ENCODE measurements at places on chromosomes 6 and 20.

DNA sequence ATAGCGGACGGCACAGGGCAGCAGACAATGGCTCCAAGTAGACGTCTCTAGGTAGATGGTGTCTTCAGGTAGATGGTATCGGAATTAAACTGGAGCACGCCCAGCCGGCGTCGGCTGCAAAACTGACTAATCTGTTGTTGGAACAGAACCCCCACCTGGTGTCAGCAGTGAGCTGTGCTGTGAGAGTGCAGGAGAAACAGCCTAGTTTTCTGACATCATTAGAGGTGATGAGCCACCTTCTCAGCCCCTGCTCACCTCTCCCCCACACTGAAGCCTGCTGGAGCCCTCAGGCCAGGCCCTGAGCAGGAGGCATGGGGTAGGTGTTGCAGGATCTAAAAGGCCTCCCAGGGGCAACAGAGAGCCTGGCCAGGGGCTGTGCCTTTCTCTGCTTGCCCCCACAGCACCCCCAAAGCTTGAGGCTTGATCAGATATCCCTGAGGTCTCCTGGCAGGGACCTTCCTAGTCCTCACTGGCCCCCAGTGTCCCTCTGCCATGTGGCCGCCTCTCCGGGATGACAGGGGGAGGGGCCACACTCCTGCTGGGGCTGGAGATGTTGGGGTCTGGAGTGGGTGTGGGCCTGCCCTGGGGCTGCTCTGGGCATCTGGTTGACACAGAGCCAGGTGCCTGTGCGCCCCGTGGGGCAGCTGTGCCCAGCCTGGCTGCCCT, 6.9 kb upstream of the HELZ2 start:
- no peak for DNase-seq
- H3K36me3 ChIP-seq: no peaks in the 10 kb centered on the region
- peaks cover 5% of the 10 kb centered on the region for H3K4me1 ChIP-seq
- H3K4me3 ChIP-seq: no peak overlapping the region
- no peaks in the 10 kb centered on the region for H3K27me3 ChIP-seq
- no peak overlapping the region for H3K27ac ChIP-seq

- H3K4me3 ChIP-seq: no peak overlapping the region
- H3K36me3 ChIP-seq: no peaks in the 10 kb centered on the region
- H3K27ac ChIP-seq: no peak overlapping the region
- H3K27me3 ChIP-seq: no peaks in the 10 kb centered on the region
- no peak for DNase-seq
Measured at GRCh38 chr20:12984069-12984765, 24.6 kb upstream of the SPTLC3 start.

DNA sequence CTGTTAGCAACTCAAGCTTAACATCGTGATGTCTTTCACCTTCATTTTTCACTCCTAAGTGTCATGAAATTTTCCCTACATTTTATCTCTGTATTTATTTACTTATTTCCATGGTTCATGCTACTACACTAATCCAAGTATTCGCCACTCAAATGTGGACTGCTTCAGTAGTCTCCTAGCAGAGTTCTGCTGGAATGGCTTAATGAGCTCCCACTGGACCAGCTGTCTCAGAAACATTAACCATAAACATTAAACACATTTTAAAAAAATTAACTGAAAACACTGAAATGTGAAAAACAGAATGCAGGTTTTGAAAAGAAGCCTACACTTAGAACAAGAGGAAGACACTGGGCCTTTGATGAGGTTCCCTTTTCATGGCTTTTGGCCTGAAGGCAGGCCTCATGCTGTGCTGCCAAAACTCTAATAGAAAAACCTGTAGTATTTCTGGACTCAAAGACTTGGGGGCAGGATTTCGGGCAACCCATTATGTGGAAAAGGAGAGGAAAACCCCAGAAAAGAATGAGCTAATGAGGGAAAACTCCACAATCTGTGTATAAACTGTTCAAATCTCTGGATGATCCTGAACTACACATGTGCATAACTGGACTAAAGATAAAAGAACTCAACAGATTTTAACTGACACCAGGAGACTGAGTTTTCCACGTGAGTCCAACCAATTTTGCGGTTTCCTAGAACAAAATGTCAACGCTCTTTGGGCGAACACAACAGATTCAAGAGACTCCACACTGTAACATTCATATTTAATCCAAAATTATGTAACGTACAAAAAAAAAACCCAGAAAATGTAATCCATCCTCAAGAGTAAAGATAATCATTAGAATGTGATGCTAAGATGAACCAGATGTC, 33.0 kb downstream of the SAMD3 start:
- H3K4me1 ChIP-seq: no peaks in the 10 kb centered on the region
- DNase-seq: no peak
- H3K4me3 ChIP-seq: no peak overlapping the region
- H3K27ac ChIP-seq: no peak overlapping the region
- no peaks in the 10 kb centered on the region for H3K27me3 ChIP-seq

DNA sequence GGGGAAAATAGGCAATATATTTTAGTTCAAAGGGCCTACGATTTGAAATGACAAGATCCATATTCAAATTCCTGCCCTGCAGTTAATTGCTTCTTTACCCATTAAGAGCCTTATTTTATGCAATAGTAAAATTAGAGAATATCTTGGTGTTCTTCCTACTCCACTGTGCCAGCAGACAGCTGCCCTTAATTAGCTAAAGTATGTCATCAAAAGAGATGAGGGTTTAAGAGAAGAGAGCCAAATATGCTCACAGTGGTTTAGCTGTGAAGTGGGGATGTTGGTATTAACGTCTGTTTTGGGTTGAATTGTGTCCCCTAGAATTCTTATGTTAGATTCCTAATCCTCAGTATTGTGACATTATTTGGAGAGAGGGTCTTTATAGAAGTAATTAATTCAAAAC, 148.1 kb downstream of the MOXD1 start:
- no peak overlapping the region for H3K4me3 ChIP-seq
- H3K36me3 ChIP-seq: no peaks in the 10 kb centered on the region
- H3K27me3 ChIP-seq: no peaks in the 10 kb centered on the region
- no peak overlapping the region for H3K27ac ChIP-seq
- no peak for DNase-seq
- no peaks in the 10 kb centered on the region for H3K4me1 ChIP-seq

DNA sequence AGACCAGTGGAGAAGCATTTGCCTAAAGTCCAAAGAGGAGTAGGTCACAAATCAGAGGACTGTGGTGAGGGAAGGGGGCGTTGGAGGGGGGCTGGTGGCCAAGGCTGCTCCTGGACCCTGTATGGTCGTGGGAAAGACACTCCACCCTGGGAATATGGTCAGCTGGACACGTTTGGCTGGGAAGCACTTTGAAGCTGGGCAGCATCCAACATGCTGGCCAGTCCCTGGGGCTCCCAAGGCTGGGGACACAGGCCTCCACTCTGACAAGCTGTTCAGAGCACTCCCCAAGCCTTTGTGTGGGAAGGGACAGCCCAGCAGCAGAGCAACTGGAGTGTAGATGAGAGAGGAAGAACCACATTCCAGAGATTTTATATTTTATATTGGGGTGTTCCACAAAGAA, 203.2 kb downstream of the ANKRD60 start:
- no peak overlapping the region for H3K27ac ChIP-seq
- H3K36me3 ChIP-seq: no peaks in the 10 kb centered on the region
- H3K4me3 ChIP-seq: no peak overlapping the region
- peaks cover 4% of the 10 kb centered on the region for H3K4me1 ChIP-seq

GRCh38 chr6:150001295-150002008, 23.9 kb downstream of the RAET1L start:
- no peaks in the 10 kb centered on the region for H3K27me3 ChIP-seq
- DNase-seq: no peak
- no peaks in the 10 kb centered on the region for H3K36me3 ChIP-seq

- H3K27ac ChIP-seq: peak overlapping the region; percentile 41
- no peak for DNase-seq
- H3K27me3 ChIP-seq: no peaks in the 10 kb centered on the region
- H3K4me3 ChIP-seq: no peak overlapping the region
Measured at GRCh38 chr20:53750827-53751619, 157.4 kb upstream of the ZNF217 start.

DNA sequence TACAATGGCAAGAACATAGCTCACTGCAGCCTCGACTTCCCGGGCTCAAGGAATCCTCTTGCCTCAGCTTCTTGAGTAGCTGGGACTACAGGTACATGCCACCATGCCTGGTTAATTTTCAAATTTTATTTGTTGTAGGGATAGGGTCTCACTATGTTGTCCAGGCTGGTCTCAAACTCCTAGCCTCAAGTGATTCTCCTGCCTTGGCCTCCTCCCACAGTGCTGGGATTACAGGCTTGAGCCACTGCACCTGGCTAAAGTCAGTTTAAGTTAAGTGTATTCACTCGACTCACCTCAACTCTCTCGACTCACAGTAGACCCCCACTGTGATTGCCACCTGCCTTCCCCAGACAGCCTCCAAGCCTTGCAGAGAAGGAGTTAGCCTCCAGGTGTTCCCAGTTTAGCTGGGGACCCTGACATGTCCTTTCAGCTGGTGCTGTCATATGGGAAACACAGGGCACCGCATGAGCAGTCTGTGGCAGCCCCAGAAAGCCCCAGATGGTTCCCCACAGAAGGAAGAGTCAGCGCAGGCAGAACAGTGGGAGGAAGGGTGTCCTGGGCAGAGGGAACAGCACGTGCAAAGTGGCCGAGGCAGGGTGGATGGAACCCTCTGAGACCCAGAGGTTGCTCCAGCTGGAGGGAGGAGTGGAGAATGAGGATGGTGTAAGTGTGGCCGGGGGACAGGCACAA, 40.4 kb downstream of the CEBPB start:
- DNase-seq: peak; percentile 18
- H3K27ac ChIP-seq: no peak overlapping the region
- H3K4me1 ChIP-seq: no peaks in the 10 kb centered on the region
- no peaks in the 10 kb centered on the region for H3K27me3 ChIP-seq
- H3K4me3 ChIP-seq: no peak overlapping the region

GRCh38 chr20:54078296-54078984, 8.0 kb upstream of the BCAS1 start:
- no peak overlapping the region for H3K27ac ChIP-seq
- H3K4me3 ChIP-seq: no peak overlapping the region
- no peaks in the 10 kb centered on the region for H3K27me3 ChIP-seq

- H3K27ac ChIP-seq: no peak overlapping the region
- no peak overlapping the region for H3K4me3 ChIP-seq
- no peaks in the 10 kb centered on the region for H3K27me3 ChIP-seq
- H3K4me1 ChIP-seq: no peaks in the 10 kb centered on the region
- no peak for DNase-seq
Measured at GRCh38 chr6:5044866-5045265, 40.3 kb upstream of the PPP1R3G start.

DNA sequence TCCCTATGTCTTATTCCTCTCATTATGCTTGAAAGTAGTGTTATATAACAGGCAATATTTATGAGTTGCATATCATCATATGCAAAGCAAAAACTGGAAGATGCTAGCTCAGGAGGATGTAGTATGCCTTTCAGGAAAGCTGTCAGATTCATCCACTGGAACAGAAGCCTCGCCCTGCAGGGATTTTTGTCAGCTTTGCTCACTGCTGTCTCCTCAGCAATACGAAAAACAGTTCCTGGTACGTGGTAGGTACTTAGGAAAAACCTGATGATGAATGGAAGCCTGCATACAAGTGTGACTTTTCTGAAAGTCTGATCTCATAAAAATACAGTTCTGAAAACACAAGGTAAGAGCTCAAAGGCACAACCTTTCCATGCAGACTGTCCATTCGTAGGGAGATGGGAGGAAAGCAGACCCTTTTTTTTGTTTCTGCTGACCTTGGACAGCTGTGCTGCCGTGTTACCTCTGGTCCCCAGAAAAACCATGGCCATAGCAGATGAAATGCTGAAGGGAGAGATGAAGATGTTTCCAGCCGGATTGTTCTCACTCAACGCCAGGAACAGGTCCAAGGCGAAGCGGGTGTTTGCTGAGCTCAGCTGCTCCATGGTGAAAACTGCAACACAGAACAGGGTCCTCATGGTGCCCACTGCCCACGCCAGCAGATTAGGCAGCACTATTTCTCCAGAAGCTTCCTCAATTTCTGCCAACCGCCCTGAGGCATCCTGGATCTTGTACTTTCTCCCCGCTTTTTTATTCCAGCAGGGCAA, 1.5 kb downstream of the SERPINB1 start:
- no peaks in the 10 kb centered on the region for H3K27me3 ChIP-seq
- peaks cover 49% of the 10 kb centered on the region for H3K36me3 ChIP-seq
- peaks cover 28% of the 10 kb centered on the region for H3K4me1 ChIP-seq
- peak overlapping the region; percentile 97 for H3K27ac ChIP-seq
- peak overlapping the region; percentile 73 for H3K4me3 ChIP-seq

DNA sequence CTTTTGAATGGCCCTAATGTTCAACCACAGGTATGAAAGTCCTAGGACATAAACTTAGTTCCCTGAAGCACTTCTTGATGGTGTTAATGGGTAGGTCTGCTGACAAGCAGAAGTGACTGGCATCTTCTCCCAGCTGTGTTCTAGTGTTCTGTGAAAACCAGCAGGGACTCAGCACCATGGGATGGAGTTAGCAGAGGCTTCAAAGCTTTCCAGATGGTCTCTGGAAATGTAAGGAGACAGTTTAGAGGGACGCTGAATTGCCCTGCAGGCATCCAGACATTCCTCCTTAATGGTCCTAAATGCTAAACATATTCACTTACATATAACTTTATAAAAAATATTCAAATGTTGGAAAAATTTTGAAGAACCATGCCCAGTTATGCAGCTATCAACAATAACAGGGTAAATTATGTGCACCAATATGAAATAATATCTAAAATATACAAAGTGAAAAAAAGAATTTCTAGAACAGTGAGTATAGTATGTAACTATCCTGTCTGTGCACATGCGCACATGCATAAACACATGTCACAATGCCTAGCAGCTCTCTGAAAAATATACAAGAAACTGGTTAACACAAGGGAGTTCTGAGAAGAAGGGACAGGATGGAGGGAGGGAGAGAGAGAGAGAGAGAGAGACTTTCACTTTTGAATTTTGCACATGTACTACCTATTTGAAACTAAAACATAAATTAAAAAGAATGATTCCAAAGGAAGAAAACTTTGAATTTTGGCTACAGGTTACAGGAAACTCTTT, 87.2 kb downstream of the PRDM1 start:
- no peak overlapping the region for H3K4me3 ChIP-seq
- no peak overlapping the region for H3K27ac ChIP-seq
- no peaks in the 10 kb centered on the region for H3K36me3 ChIP-seq

GRCh38 chr6:149335924-149336608, 18.6 kb downstream of the TAB2 start:
- no peaks in the 10 kb centered on the region for H3K36me3 ChIP-seq
- no peaks in the 10 kb centered on the region for H3K27me3 ChIP-seq
- peak overlapping the region; percentile 78 for H3K27ac ChIP-seq

DNA sequence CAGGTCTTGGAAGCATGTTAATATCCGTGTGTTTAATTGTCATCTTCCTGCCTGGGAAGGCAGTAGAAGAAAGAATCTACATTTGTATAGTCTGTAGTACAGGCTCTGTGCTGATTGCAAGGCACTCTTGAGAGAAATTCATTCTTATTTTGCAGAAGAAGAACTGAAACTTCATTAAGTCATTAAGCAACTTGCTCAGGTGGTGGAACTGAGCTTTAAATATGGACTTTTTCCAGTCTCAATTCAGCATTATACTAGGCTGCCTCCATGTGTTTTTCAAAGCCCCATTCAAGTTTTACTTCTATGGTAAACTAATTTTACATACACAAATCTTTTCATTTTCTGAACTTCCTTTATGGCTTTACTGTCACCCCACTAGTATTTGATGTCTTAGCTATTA, 18.7 kb downstream of the ZNF451 start:
- H3K27ac ChIP-seq: no peak overlapping the region
- peaks cover 6% of the 10 kb centered on the region for H3K4me1 ChIP-seq
- no peaks in the 10 kb centered on the region for H3K27me3 ChIP-seq
- peaks cover 21% of the 10 kb centered on the region for H3K36me3 ChIP-seq
- DNase-seq: no peak
- no peak overlapping the region for H3K4me3 ChIP-seq

All from psoas muscle (tissue), 8 donors.